ENCODE measurements at places on chromosomes 1 and 21. TPM values are rescaled to one million over a fixed set of nuclear protein-coding genes. Genes with fewer than 3 reads are reported as not detected.

The CLEC20A gene
- not detected for total RNA-seq

The NCAM2 gene
- total RNA-seq = 35.9 TPM

The SLC30A7 gene
- total RNA-seq = 20.4 TPM

The CD48 gene
- total RNA-seq = not detected

Measured in temporal lobe (tissue), 4 donors.